ENCODE measurements at places on chromosomes 5 and 9.

- DNase-seq = no peak
These were observed 72.9 kb downstream of the RCL1 start for GRCh38 chr9:4865681-4866080.

DNA sequence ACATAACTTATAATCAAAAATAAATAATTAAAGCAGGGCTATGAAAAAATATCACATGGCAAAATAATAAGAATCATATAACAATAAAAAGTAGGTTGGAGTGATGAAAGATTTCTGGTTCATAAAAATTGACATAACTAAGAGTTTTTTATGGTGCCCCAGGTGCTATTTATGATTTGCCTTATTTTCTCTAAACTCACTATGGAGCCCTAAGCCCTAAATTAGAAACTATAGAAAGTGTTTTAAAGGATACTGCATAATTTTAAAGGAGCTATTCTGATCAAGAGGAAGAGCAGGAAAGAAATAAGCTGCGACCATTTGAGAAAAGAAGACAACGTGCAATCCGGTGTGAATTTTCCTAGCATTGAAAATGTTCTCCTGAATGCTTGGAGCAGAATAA lies 635.0 kb upstream of the DMAC1 start:
- no peak for DNase-seq

GRCh38 chr9:78577156-78577906 lies 280.4 kb downstream of the PSAT1 start:
- no peak for DNase-seq

DNA sequence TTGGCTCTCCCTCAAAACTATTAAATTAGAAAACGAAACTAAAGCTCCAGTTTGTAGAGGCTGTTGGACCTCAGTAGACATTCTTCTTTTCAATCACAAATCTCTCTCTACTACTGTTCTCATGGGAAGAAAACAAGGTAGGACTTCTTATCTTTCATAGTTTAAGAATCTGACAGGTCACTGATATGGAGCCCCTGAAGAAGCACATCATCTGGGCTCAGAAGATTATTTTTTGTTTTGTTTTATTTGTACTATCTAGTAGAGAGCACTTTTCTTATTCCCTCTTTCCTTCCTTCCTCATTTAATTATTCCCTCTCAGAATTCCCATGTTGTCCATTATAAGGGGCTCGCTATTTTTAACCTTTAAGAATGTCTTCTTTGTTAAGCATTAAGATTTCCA lies 26.3 kb downstream of the STARD4 start:
- no peak for DNase-seq

GRCh38 chr9:37996819-37997217 lies 72.2 kb downstream of the SHB start:
- no peak for DNase-seq

- DNase-seq = no peak
These were observed 998.4 kb upstream of the CTNND2 start for GRCh38 chr5:12902611-12903010.

- no peak for DNase-seq
These were observed 40.2 kb downstream of the TLR4 start for GRCh38 chr9:117744369-117744768.

- DNase-seq = no peak
These were observed 140.5 kb upstream of the TUT7 start for GRCh38 chr9:86494644-86495111.

DNA sequence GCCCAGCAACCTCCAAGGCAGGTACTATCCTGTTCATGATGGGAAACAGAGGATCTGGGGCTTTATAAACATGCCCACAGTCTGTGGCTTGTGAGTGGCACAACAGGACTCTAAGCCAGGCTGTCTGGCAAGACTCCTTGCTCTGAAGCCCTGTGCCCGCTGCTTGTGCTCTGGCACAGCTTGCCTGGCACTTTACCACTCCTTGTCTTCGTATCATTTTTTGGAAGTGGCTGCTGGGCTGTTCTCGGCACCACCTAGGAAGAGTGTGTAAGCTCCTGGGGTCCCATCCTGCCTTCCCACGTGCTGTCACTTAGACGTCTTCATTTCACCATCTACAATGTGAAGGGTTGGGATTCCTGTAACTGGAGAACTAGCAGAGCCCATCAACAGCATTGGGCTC lies 59.3 kb upstream of the GLRX start:
- no peak for DNase-seq

DNA sequence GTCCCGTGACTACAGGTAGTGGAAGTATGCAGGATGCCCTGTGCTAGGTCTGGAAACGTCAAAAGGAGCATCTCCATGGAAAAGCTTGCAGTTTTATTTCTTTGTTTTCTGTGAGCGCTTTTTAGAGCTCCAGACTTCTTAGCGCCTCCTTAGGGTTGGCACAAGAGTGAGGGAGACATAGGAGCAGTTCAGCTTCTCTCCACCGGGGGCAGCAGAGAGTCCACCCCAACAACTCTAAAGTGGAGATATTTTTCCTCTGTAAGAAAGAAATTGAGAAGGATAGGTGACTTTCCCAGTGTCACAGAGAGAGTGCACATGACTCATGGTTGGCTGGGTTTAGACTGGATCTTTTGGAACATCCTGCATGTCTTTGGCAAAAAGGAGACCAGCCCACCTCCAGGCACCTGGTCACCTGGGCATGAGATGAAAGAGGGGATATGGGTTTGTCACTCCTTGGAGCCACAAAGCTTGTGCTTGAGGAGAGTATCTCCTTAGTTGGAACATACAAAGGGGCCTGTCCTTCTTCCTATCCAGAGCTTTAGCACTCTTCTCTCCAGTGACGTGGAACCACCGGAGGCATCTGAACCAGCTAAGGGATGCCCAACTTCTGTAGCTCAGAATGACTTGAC lies 637.7 kb downstream of the SEMA5A start:
- peak; percentile 34 for DNase-seq

- DNase-seq = no peak
These were observed 1084.2 kb upstream of the COX7C start for GRCh38 chr5:85533341-85534047.

DNA sequence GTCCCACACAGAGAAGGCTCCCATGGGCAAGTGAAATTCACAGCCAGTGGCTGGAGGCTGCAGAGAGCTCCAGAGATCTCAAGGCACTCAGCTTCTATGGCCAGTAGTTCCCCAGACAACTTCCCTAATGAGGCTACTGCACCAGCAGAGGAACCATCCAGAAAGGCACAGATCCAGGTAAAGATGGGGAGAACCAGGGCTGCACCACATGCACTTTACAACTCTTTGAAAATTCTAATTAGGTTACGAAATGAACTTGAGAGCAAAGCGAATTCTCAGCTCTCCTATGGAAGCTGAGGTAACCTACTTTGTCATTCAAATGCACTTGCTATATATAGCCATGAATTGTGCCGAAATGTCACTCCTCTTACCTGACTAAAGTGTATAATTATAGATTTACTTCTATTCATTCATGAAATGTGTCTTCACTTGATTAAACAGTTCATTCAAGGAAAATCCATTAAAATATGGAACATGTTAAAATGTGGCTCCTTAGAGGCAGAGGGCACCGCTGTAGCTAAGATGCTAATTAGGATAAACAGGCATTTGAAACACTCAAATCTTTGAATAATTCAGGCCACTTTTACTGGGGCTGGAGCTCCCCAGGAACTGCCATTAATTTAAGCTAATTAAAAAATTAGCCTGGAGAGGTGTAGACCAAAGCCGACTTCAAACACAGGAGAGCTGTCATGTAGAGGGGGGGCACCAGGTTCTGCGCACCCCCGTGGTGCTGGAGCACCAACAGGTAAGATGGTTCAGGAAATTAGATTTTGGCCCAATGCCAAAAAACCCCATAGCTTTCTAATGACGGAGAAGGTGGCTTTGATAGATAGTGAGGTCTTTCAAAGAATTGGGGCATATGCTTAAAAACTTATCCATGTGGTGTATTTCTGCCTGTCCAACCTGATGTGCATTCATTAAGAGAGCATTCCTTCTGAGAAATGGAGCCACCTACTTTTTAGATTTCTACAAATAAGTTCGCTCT lies 204.1 kb downstream of the GABBR2 start:
- DNase-seq = no peak

GRCh38 chr9:137453643-137454081 lies 5.5 kb downstream of the NSMF start:
- peak; percentile 78 for DNase-seq

GRCh38 chr5:128681764-128682592 lies 143.9 kb upstream of the FBN2 start:
- no peak for DNase-seq

- no peak for DNase-seq
These were observed 142.3 kb downstream of the SMARCA2 start for GRCh38 chr9:2157277-2158110.

DNA sequence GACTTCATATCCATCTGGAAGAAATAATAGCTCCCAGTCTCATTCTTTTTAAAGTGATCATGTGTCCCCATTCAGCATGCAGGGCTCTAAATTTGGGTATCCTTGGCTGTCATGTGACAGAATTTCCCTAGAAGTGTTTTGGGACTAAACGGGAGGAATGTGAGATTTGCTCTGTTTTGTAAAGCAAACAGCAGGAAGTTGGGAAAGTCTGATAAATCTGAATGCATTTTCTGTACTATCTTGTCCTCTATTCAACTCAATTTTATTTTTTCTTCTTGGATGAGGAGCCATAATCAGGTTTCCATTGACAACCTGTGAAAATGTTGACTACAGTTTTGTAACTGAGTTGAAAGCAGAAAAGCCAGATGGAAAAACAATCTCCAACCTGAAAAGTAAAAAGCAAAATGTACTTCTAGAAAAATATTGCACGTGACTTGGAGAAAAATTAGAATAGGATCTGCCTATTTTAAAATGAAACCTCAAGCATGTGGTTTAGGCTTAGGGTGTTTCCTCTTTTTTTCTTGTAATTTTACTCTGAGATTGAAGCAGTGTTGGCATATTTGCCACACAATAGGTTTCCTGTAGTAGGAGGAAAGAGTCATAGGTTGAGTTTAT lies 76.2 kb upstream of the IL6ST start:
- peak; percentile 37 for DNase-seq

DNA sequence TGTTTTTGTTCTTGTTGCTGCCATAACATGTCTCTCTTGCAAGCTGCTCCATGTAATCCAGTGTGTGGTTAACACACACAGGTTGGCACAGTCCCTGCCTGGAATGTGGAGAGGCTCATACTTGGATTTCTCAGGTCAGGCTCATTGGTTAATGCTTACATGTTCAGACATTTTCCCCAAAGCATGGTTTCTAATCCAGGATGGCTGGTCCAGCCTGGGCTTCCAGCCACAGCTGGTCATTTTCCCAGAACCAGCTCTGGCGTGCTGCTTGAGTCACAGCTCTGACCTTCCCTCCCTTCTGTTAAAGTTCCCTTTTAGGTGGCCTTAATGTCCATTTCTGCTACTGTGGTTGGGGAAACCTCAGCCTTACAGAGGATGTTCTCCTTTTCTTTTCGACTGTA lies 294.3 kb downstream of the TAF11L14 start:
- DNase-seq = no peak

DNA sequence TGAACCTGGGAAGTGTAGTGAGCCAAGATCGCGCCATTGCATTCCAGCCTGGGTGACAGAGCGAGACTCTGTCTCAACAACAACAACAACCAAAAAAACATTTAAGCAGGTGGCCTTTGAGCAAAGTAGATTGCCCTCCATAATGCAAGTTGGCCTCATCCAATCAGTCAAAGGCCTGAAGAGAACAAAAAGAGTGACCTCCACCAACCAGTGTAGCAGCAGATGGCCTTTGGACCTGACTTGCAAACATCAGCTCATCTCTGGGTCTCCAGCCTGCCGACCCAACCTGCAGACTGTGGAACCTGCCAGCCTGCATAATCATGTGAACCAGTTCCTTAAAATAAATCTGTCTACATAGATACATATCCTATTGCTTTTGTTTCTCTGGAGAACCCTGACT lies 7.5 kb downstream of the FRRS1L start:
- DNase-seq = no peak

DNA sequence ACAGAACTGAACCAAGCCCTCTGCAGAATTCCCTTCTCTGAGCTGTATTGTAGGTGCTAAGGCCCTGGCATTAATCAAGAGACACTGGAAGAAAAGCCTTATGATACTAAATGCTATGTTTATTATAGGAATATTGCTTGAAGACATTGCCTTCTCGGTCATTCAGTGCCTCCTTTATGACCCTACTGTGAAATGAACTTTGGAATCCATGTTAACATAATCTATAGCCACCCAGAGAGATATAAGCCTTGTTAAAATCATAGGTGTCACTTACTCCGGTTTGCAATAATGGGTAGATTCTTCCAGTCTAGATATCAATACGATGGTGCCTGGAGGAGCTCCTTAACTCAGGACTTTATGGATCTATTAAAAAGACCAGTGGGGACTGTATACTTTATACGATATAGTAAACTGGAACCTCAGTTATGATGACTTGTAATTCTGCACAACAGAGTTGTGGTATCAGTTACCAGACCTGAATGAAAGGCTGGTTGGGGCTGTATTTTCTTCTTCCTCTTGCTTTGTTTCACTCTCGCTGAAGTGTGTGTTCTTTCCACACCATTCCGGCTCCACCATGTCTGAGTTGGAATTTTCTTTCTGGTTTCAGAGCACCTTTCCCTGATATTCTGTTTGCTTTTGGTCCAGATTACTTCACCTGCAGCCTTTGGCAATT lies 154.5 kb downstream of the DROSHA start:
- DNase-seq = no peak

DNA sequence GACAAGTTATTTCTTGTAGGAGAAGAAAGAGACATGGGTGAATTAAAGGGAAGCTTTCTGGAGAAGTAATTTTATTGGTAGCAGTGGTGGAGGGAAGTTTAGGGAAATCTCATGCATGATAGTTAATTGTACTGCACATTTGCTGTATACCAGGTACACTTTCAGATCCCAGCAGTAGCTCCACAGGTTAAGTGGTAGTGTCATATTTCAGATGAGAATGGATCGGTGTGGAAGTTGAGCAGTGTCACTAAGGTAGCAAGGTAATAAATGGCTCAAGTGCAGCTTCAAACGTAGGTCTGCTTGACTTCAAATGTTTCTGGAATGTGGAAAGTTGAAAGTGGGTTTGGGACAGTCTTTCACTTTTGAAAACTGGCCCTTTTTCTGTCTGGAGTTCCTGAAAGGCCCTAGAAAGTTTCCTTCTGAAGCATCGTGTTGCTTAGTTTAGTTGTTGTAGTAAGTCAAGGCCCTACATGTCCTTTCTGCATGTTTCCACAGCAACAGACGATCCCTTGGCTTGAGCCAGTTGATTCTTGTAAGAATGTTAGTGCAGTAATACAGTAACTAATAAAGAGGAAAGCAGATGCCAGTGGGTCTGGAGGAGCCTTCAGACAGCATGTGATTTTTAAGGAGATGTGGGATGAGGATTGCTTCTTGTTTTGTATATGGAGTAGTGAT lies 3.7 kb downstream of the CLTA start:
- DNase-seq = no peak

All from endothelial cell of umbilical vein (primary cell).